IPS DF 6.9 (cell line): ENCODE measurements at places on chromosomes 4 and X.

DNA sequence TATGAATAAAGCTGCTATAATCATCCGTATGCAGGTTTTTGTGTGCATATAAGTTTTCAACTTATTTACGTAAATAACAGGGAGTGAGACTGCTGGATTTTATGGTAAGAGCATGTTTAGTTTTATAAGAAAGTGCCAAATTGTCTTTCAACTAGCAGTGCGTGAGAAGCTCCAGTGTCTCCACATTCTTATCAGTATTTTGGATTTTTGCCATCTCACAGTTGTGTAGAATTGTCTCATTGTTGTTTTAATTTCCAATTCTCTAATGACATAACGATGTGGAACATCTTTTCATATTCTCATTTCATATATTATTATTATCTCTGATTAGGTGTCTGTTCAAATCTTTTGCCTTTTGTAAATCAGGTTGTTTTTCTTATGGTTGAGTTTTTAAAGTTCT is 49.0 kb upstream of the WDR17 start:
- no peak for DNase-seq

DNA sequence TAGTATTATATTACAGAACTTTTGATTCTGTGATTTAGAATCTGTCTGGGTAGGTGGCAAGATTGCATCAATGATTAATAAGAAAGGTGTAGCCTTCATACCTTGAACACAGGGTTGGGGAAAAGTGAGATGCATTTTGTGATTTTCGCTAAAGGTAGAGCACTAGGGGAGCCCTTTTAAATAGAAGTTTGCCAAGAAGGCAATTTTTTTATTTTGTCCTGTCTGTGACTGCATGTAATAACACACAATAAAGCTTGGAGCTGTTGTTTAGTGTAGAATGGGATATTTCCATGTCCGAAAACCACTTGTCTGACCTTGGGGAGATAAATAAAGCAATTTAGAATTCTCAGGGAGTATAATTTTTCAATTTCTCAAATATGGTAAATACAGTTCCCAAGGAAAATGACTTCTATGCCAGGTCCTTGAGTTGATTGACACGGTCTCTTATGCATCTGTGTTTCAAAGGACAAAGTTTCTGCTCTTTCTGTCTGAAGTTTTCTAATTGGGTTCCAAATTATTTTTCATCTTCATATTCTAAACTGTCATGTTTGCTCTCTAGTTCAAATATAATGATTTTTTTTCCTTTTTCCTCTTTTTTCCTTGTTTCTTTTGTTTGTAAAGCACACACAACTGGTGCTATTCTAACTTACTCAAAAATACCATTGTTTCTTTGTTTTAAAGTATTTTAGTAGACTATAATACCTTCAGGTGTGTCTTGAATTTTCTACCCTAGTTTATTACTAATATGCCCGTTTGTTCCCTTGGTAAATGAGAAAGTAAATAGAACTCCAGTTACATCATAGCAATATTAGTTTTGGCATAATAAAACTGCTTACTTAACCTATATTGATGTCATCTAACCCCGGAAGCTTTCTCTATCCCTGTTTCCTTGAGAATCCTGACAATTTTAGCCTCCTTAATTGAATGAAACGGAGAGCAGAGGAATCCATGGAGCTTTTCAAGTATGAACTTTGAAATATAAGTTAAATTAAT is 87.8 kb upstream of the BMPR1B start:
- DNase-seq: no peak

- DNase-seq: no peak
Observed at GRCh38 chr4:151990201-151990600, 229.4 kb upstream of the GATB start.

- peak; percentile 50 for DNase-seq
Observed at GRCh38 chrX:103554687-103555424, 30.5 kb upstream of the TCEAL4 start.

DNA sequence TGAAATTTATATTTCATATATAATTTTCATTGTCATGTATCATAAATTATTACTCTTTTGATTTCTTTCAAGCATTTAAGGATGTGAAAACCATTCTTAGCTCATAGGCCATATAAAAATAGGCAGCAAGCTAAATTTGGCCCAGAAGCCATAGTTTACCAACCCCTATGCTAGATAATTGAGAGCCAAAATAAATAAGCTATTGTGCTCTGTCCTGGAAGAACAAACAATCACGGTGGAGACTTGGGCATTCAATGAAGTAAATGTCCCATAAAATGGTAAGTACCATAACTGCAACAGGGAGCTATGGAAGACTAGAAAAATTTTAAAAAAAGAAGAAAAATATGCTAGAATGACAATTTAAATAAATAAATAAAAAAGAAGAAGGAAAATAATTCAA is 60.9 kb upstream of the PACRGL start:
- no peak for DNase-seq
